ENCODE measurements at places on chromosomes 1 and 21. TPM values are rescaled to one million over a fixed set of nuclear protein-coding genes. Genes with fewer than 3 reads are reported as not detected.

USH2A gene
- total RNA-seq = 0.16 TPM

TNFRSF9 gene
- total RNA-seq = 0.16 TPM

LPAR3 gene
- 12.8 TPM for total RNA-seq

GRCh38 chr21:44926331-44927101 is 5.8 kb upstream of the ITGB2 start:
- no peak for DNase-seq

- no peak for DNase-seq
Measured at GRCh38 chr1:11331036-11331944, 58.3 kb downstream of the UBIAD1 start.

- DNase-seq = no peak
Measured at GRCh38 chr1:25810341-25811299, 9.1 kb upstream of the MTFR1L start.

DNA sequence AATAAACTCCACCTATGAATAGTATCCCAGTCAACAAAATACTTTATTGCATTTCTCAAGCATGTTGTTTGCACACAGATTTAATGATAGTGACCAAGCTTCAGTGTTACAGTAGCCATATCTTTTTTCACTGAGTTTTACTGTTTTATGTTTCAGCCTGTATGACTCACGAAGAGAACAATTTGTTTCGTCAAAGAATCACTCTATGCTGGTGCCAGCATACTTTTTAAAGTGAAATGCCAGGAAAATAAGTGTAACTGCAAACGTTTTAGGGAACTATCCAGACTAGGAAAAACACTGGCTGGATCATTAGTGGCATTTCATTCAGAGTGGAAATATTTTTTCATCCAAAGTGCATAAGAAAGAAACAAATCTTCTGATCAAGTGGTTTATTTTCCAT is 210.8 kb downstream of the COL11A1 start:
- DNase-seq = peak; percentile 17

Data from urinary bladder (tissue), 4 donors.